ENCODE measurements at places on chromosomes 2 and 18.

GRCh38 chr18:44837482-44838180 lies 156.9 kb downstream of the SETBP1 start:
- no peak for DNase-seq

DNA sequence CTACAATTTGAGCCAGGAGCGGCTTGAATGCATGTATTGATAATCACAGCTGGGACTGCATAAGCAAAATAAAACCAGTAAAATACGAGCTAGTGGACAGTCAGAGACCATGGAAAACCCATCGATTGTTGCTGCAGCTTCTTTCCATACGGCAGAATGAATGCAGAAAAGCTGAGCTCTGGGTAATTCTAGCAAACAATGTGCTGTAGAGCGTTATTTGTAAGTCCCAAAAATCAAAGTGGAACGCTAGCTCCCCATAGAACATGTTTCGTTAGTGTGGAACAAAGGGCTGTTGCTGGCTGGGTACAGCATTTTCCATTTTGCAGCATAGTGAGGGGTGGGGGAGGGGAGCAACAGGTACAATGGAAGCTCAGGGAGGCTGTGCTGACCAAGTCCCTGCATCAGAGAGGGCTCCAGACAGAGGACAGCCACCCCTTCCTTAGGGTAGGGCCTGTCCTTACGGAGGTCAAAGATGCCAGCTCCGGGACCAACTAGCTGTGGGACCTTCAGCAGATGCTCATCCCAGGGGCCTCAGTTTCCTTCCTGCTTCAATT lies 74.1 kb downstream of the BOD1L2 start:
- no peak for DNase-seq

DNA sequence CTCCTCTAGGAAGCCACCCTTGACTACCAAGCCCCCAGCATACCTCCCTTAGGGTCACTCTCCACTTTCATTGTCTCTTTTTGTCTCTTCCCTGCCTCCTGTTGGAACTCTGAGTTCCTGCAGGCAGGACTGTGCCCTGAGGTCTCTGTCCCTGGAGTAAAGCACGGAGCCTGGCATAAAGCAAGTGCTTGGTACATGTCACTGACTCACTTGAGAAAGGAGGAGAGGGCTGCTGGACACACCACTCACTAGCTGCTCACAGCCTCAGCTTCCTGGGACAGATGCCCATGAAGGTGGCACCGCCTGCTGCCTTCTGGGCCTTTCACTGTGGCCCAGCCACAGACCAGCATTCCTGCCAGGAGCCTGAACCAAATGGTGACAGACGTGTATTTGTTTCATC lies 64.4 kb downstream of the RPIA start:
- no peak for DNase-seq

DNA sequence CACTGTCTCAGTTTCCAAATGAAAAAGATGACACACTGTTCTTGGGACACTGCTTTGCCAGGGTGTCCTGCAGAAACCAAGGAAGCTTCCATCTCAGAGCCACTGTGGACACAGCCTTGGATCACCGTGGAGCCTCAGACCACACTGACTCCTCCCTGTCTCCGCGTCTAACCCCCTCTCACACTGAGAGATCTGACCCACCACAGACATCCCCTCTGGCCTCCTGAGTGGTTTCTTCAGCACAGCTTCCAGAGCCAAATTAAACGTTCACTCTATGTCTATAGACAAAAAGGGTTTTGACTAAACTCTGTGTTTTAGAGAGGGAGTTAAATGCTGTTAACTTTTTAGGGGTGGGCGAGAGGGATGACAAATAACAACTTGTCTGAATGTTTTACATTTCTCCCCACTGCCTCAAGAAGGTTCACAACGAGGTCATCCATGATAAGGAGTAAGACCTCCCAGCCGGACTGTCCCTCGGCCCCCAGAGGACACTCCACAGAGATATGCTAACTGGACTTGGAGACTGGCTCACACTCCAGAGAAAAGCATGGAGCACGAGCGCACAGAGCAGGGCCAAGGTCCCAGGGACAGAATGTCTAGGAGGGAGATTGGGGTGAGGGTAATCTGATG lies 113.4 kb upstream of the PKDCC start:
- DNase-seq: no peak

- DNase-seq: no peak
These were observed 36.4 kb downstream of the PXDN start for GRCh38 chr2:1707771-1708418.

DNA sequence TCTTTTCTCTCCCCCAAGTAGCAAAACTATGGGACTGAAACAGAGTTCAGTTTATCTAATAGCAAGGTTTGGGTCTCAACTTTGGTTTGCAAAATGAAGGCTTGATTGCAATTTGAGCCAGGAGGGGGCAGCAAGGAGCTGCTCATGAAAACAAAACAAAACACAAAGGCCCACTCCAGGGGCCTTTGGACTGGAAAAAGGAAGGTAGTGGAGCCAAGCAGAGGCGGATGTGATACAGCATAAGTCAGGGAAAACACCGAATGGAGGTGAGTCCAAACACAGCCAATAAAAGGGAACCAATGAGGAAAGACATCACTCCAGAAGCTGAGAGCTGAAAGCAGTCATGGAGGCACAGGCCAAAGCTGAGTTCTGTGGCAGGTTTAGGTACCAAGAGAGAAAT lies 799.7 kb upstream of the ACVR2A start:
- DNase-seq: no peak

DNA sequence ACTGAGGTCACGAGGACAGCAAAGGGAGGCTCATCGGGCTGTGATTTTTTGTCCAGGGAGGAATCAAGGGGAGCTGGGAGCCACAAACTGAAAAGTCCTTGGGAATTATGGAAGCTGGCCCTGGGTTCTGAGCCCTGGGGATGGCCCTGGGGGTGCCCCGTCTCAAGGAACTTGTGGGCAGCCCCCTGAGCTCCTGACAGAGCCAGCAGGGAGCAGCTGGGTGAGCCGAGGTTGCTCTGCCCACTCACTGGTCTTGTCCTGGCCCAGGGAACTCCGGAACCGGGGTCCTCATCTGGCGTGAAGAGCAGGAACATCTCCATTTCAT lies 61.3 kb upstream of the HDAC4 start:
- DNase-seq: no peak

DNA sequence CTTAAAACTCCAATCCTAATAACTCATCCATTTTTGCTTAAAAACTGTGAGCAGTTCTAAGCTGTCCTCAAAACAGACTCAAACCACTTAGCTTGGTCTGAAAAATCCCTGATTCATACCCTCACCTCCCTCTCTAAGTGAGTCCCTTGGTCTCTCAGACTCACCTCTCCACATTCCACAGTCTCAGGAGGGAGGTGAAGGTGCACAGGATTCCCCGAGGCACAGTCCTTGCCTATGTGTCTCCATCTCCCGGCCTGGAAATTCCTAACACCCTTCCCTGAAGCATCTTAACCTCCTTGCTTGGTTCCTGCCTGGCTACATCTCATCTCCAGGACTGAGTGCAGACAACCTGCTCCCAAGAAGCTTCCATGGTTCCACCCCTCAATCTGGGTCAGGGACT lies 45.0 kb downstream of the CYRIA start:
- no peak for DNase-seq

Measured in stimulated activated CD8-positive, alpha-beta memory T cell treated with anti-CD3 and anti-CD28 coated beads, Interleukin-7, amount 100 ng/mL, for 1 hour (primary cell).